Stimulated activated CD4-positive, alpha-beta T cell treated with anti-CD3 and anti-CD28 coated beads, Interleukin-4, amount 100 ng/mL, for 24 hours (primary cell): ENCODE measurements at places on chromosomes 6 and 20.

GRCh38 chr6:124660185-124660584 is 302.1 kb upstream of the RNF217 start:
- DNase-seq, result no peak

- no peak for DNase-seq
Measured at GRCh38 chr6:40378071-40378724, 209.0 kb downstream of the LRFN2 start.

GRCh38 chr6:28357036-28357435 is 7.3 kb downstream of the ZKSCAN3 start:
- no peak for DNase-seq

DNA sequence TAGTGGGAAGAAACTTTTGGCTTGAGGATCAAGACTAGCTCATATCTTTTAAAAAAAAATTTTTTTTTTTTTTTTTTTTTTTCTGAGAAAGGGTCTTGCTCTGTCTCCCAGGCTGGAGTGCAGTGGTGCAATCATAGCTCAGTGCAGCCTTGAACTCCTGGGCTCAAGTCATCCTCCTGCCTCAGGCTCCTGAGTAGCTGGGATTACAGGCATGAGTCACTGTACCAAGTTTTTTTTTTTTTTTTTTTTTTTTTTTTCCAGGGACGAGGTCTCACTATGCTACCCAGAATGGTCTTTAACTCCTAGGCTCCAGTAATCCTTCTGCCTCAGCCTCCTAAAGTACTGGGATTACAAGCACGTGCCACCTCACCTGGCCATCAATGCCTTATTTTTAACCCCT is 27.9 kb downstream of the GCLC start:
- no peak for DNase-seq

DNA sequence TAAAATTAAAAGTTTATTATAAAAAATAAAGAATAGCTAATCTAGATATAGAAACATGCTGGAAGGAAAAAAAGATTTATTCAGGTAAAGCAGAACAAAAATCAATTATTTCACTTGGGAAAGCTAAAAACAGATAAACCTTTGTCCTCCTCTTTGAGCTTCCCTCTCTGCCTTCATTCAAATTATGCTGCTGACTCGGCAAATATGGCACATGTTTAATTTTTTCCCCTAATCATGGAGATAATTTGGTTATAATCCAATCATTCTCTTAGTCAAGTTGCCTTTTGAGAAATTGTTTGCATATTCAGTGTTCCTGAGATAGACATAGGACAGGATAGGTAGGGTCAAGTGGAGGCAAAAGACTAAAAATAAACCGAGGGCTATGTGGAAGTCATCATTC is 556.8 kb upstream of the PTCHD4 start:
- no peak for DNase-seq

GRCh38 chr6:82362144-82362543 is 1.5 kb upstream of the TPBG start:
- DNase-seq, result no peak

DNA sequence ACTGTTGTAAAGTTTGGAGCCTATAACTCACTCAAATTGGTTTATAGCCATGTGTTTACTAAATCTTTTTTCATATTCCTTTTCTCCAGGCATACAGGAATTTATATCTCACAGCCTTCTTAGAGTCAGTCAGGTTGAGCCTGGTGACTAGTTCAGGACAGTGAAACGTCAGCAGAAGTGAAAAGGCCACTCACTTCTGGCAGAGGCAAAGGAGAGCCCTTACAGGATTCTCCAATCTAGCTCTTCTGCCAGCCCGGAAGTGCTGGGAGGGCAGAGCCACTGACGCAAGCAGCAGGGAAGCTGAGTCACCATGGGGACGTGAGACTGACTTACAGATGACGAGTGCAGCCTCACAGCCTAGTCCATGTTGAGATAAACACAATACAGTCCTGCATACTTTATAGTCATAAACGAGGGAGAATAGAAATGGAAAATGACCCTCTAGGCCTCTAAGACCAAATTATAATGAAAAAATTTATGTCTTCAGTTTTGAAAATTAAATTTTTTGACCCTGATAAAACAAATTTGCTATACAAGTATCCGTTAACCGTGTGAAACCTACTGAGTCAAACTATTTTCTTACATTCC is 1.3 kb downstream of the PXT1 start:
- DNase-seq, result peak; percentile 88
